IMR-90 (cell line): ENCODE measurements at places on chromosomes 7 and 10. TPM values are rescaled to one million over a fixed set of nuclear protein-coding genes. Genes with fewer than 3 reads are reported as not detected.

Gene ZNF853
- total RNA-seq: 3.3 and 3.4 TPM in 2 replicates

Gene TAF3
- 1.4 TPM in 2 replicates for total RNA-seq

Gene WDR86
- total RNA-seq: not detected in 2 replicates

DNA sequence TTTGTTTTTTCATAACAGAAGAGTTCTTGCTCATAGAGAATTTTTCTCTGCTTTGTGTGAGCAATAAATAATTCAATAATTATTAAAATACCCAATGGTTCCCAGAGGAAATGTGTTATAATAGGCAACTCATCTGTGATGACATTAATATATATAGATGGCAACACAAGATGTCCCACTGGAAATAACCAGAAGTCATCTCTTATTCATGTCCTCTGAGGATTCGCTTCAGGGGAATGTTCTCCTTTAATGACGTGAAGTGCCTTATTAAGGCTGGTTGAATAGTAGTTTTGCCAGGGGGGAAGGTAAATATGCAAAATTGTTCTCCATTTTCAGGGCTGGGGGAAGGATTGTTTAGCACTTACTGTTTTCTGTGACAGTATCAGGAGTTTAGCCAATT, 3.1 kb downstream of the SLC39A12 start:
- no peak overlapping the region for H3K27ac ChIP-seq
- no peak overlapping the region for H3K4me3 ChIP-seq
- H3K27me3 ChIP-seq: peaks cover 9% of the 10 kb centered on the region

- H3K27ac ChIP-seq: no peak overlapping the region
- H3K36me3 ChIP-seq: no peaks in the 10 kb centered on the region
- DNase-seq: no peak
- peaks cover 74% of the 10 kb centered on the region for H3K27me3 ChIP-seq
- no peaks in the 10 kb centered on the region; the same call in 1 of the 2 replicates for H3K4me1 ChIP-seq
- H3K4me3 ChIP-seq: no peak overlapping the region
These were observed 3.7 kb upstream of the GDF10 start for GRCh38 chr10:47296156-47296894.

GRCh38 chr7:6643915-6644625, 7.0 kb downstream of the ZNF316 start:
- no peaks in the 10 kb centered on the region for H3K4me1 ChIP-seq
- H3K36me3 ChIP-seq: peaks cover 70% of the 10 kb centered on the region
- H3K4me3 ChIP-seq: no peak overlapping the region
- H3K27ac ChIP-seq: no peak overlapping the region

GRCh38 chr7:26993816-26994810, 101.7 kb downstream of the HOXA1 start:
- peak overlapping the region; percentile 59; the same call in 1 of the 2 replicates for H3K27ac ChIP-seq
- H3K36me3 ChIP-seq: no peaks in the 10 kb centered on the region
- peaks cover 2% of the 10 kb centered on the region; the same call in 1 of the 2 replicates for H3K27me3 ChIP-seq

- no peaks in the 10 kb centered on the region for H3K36me3 ChIP-seq
- H3K27ac ChIP-seq: no peak overlapping the region
- H3K27me3 ChIP-seq: no peaks in the 10 kb centered on the region
- no peak for DNase-seq
- no peak overlapping the region for H3K4me3 ChIP-seq
- no peaks in the 10 kb centered on the region for H3K4me1 ChIP-seq
These were observed 592.6 kb downstream of the REEP3 start for GRCh38 chr10:64113792-64114191.

DNA sequence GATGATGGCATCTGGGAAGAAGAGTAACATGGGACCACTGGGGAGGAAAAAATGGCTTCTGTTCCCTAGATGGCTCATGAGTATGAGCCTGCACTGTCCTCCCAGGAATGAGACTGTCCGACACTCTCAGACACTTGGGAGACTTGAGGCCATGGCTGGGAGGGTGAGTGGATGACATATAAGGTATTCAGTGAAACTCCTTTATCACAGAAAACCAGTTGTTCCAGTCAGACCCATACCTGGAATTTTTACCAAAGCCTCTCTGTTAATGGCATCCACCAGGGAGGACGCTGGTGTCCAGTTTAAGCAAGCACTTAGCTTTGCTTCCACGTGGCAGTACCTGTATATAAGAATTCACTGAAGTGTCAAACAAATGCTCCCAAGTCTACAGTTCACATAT, 116.7 kb upstream of the C10orf90 start:
- H3K27ac ChIP-seq: no peak overlapping the region
- no peaks in the 10 kb centered on the region for H3K4me1 ChIP-seq
- H3K36me3 ChIP-seq: no peaks in the 10 kb centered on the region
- no peak overlapping the region for H3K4me3 ChIP-seq
- no peak for DNase-seq

DNA sequence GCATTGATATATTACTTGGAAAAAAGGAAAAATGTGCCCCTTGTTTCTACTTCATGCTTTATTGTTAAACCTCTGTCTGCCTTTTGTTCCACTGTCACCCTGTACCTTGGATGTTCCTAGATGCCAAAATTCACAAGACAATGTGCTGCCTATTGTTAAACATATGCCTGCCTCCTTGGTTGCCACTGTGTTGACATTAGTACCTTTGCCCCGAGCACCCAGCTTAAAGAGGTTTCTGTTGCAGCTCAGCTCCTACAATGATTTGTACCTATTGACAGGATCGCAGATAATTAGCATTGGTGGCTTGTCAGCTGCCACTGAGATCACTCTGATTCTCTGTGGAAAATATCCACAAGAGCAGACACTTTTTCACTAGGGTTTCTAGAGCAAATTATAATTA, 188.0 kb downstream of the KCND2 start:
- no peak overlapping the region for H3K27ac ChIP-seq
- no peaks in the 10 kb centered on the region for H3K4me1 ChIP-seq
- DNase-seq: no peak
- no peak overlapping the region for H3K4me3 ChIP-seq
- no peaks in the 10 kb centered on the region for H3K36me3 ChIP-seq
